AG08395 (cell line): ENCODE measurements at places on chromosomes 16 and 17.

DNA sequence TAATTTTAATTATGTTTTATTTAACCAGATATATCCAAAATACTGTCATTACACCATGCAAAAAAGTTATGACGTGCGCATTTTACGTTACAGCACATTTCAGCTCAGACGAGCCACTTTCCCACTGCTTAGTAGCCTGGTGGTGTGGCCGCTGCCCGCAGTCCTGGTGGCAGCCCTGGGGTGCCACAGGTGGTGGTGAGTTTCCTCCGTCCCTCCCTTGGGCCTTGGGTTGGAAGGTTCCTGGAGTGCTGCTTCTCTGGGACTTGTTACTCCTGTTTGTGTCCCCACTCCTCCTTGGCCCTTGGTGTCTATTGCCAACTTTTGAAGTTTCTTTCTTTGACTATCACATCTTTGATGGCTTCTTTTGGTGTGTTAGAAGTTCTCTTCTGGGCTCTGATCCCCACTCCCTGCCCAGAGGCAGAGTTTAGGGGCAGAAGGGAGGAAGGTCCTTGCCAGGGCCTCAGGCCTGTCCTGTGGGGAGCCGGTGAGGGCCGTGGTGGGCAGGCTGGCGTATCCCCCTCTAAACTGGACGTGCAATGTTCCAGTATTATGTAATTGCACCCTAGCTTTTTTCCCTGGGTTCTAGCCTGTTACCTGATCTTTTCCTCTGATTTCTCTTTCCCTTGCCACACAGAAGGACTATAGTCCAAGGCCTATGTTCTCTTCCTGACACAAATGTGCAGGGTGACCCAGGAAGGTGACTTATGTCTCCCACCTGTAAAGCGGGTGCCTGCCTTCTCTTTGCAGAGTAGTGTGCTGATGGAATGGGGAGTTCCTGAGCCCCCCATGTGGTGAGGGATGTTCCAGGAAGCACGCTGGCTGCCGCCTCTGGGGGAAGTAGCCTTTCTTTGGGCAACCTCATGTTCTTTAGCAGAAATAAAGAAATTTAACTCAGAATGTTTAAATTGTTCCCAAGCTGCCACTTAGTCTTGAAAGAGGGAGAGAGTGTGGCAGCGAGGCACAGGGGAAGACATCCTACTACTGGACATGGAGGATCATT, 8.4 kb downstream of the MPRIP start:
- DNase-seq = no peak

- no peak for DNase-seq
These were observed 88.0 kb downstream of the NLK start for GRCh38 chr17:28130472-28130871.

DNA sequence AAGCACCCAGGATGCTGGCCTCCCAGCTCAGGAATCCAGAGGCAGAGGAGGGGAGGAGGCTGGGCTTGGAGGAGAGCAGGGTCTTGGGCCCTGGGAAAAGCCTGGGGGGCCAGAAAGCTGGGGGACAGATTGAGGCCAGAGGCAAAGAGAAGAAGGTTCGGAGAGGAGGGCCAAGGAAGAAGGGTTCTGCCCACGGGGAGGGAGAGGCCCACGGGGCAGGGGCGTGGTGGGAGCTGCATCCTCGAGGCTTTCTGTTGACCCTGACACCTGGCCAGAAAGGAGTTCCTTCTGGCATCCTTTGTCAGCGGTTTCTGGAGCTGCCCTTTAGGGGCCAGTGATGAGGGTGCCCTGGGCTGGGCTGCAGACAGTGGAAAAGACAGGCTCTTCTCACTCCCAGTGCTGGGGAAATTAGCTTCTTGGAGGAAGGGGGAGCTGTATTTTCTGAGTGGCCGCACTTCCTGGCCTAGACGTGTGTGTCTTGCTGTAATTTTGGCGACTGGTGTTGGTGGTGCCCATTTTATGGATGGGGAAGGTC, 308.7 kb downstream of the SEC14L1 start:
- DNase-seq = no peak

DNA sequence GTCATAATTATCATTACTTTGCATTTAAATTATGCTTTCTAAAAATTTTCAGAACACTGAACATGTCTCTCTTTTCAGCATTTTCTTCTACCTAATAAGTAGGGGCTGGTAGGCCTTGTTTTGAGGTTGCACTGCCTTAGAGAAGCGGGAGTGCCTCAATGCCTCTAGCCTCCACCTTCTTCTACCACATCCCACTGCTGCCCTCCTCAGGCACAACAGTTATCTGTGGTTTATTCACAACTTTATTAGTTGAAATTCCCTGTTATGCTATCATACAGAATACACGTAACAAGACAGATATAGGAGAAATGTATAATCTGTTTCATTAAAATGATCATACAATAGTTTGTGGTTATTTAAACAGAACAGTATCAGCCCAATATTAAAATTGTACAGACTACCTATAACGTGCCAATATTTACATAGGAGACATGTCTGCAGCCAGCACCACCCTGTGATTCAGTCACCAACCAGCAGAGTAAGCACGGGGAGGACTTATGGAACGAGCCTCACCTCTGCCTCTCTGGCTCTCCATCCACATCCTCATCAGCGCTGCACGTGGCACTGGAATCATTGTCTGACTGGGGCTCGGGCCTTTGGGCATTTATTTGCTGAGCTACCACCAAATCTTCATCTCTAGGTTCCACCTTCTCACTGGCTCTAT, 101.2 kb downstream of the TTC19 start:
- no peak for DNase-seq

GRCh38 chr17:33013596-33014375, 22.1 kb downstream of the SPACA3 start:
- DNase-seq = no peak
